NCI-H1436 (cell line): ENCODE measurements at places on chromosomes 7 and 10.
A peak's percentile ranks its signal among the peaks of the same experiment; 100 is the strongest.

DNA sequence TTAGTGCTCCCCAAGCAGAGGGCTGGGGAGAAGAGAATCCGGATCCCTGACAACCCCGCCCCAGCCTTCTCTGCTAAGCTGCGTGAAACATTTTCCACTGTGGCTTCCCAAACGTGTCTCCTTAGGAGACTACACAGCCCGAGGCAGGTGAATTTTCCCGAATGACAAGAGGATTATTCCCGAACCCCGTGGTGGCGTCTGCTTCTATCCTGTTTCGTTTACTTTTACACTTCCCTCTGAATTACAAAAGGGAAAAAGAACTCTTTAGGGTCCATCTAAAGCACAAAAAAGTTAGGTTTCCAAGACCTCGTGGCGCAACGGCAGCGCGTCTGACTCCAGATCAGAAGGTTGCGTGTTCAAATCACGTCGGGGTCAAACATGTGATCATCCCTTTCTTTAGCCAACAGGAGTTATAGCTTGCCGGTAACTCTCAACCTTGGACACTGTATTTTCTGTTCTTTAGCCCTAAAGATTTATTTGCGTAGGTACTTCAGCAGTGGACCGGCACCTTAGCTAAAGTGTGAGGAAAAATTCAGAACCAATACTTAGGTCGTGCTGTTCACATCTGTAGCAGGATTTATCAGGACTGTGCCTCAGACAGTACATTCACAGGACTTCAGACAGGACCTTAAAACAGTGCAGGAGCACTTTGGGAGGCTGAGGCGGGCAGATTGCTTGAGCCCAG lies 3.2 kb upstream of the ZNF789 start:
- DNase-seq: no peak

DNA sequence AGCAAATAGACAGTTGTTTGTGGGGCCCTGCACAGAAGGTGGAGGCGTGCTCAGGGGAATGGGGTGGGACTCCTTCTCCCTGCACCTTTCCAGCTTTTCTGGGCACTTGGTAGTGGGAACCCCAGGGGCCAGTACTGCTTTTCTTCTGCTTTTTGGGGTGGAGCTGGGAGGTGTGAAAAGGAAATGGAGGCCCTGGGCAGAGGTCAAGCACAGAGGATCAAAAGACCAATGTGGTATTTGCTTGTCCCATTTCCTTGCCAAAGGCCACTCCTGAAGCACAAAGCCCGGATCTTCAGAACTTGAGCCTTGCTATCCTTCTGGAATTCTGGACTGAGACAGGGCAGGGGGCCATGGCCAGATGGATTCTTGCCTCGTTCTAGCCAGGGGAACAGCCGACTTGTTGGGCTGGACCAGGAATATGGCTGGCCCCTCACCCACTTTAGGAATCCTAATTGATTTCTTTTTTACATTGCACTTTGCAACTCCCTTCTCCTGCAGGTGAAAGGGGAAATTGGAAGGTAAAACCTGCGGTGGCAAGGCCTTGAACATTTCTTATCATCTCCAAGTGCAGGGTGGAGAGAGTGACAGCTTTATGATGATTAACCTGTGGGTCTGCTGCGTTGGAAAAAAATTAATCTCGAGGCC lies 26.5 kb downstream of the ADRA2A start:
- DNase-seq: no peak

GRCh38 chr7:114670676-114671075 lies 251.2 kb upstream of the MDFIC start:
- DNase-seq: no peak

DNA sequence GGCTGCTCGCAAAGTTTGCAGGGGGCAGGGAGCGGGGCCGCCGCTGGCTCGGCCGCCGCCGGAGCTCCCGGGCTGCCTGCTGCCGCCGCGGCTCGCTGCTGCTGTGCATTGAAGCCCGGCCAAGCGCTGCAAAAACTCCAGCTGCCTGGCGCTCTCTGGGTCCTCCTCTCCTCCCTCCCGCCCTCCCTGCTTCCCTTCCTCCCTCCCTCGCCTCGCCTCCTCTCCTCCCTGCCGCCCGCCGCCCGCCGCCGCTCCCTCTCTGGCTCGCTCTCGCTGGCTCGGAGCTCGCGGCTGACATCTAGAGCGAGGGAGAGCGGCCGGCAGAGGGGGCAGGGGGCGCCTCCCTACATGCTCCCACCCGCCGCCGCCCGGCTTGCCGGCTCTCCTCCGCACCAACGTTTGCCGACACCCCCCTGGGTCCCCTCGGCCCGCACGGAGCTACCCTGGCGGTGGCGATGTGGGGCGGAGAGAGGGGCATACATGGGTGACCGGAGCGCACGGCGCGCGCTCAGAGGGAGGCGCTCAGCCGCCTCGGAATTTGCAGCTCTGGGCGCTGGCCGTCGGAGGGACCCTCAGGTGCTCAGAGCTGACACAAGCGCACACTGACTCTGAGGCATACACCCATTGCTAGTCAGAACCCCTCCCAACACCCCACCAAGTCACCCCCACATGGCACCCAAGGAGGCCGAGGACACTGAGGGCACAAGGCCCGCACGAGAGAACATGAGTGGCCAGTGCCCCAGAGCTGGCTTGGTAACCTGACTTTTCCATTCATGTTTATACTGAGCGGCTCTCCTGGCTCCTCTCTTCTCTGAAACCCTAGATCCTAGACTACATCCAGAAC lies 1.2 kb upstream of the PLXNA4 start:
- DNase-seq: no peak

- peak; percentile 86 for DNase-seq
These were observed at the start of gene HPS6 for GRCh38 chr10:102064868-102065560. TSS of gene HPS6 (plus strand) at chr10:102065349. CDS start at chr10:102065475, 126 bp downstream.

DNA sequence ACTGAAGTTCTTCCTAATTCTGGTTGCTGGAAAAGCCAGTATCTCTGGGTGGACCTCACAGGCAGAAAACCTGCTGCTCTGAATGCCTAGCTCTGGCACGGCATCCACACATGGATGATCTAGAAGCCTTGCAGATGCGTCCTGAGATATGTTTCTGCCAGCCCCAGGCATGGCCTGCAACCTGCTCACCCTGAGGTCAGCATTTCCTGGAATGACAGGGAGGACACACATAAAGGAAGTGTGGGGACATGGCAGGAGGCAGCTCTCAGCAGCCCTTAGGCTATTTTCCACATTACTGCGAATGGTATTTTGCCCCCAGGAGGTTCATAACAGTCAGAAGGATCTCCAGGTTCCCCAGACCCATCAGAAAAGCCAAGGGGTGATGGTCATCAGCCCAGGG lies 23.2 kb downstream of the PLXNA4 start:
- DNase-seq: no peak

GRCh38 chr10:45487735-45488134 lies 113.7 kb downstream of the ALOX5 start:
- DNase-seq: no peak

DNA sequence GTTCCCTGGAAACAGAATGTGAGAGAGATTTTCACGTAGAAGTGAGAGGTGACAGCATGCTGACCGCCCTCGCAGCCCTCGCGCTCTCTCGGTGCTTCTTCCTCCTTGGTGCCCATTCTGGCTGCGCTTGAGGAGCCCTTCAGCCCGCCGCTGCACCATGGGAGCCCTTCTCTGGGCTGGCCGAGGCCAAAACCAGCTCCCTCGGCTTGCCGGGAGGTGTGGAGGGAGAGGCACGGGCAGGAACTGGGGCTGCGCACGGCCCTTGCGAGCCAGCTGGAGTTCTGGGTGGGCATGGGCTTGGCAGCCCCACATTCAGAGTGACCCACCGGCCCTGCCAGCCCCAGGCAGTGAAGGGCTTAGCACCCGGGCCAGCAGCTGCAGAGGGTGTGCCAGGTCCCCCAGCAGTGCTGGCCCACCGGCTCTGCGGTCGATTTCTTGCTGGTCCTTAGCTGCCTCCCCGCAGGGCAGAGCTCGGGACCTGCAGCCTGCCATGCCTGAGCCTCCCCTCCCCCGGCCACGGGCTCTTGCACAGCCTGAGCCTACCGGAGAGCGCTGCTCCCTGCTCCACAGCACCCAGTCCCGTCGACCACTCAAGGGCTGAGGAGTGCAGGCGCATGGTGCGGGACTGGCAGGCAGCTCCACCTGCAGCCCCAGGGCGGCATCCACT lies 888.7 kb upstream of the ZWINT start:
- DNase-seq: no peak

- DNase-seq: no peak
These were observed 30.5 kb downstream of the KIAA1217 start for GRCh38 chr10:24239289-24240040.

DNA sequence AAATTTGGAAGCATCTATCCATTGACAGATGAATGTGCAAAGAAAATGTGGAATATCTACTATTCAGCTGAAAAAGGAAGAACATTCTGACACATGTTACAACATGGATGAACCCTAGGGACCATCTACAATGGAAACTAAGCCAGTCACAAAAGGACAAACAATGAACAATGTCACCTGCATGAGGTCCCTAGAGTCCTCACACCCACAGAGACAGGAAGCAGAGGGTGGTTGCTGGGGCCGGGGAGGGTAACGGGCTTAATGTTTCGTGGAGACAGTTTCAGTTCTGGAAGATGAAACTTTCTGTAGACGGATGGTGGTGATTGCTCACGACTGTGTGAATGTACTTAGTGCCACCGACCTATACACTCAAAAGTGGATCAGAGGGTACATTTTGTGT lies 282.9 kb downstream of the ADARB2 start:
- DNase-seq: peak; percentile 59

GRCh38 chr7:132206594-132206993 lies 369.7 kb downstream of the PLXNA4 start:
- no peak for DNase-seq
